ENCODE measurements at places on chromosomes 11 and 22. TPM values are rescaled to one million over a fixed set of nuclear protein-coding genes. Genes with fewer than 3 reads are reported as not detected.

MS4A13 gene
- total RNA-seq, result not detected

PGA4 gene
- not detected for total RNA-seq

MUC6 gene
- not detected for total RNA-seq

CALCA gene
- total RNA-seq, result not detected

UCP3 gene
- 0.16 TPM for total RNA-seq

C11orf42 gene
- not detected for total RNA-seq

OR52H1 gene
- 0.38 TPM for total RNA-seq

CASP5 gene
- not detected for total RNA-seq

PLAAT3 gene
- 22.8 TPM for total RNA-seq

TRIM29 gene
- total RNA-seq, result 0.06 TPM

RRP8 gene
- total RNA-seq, result 7.1 TPM

MMP13 gene
- total RNA-seq, result not detected

APOL5 gene
- total RNA-seq, result not detected

CHST1 gene
- total RNA-seq, result 19.3 TPM

MS4A12 gene
- total RNA-seq, result not detected

RASSF10 gene
- total RNA-seq, result under 0.01 TPM

SCGB1D2 gene
- total RNA-seq, result not detected

Measured in bladder microvascular endothelial cell (primary cell).